Right renal cortex interstitium (tissue), 3 donors: ENCODE measurements at places on chromosomes 5 and 9. TPM values are rescaled to one million over a fixed set of nuclear protein-coding genes. Genes with fewer than 3 reads are reported as not detected.
A peak's percentile ranks its signal among the peaks of the same experiment; 100 is the strongest.

GRCh38 chr5:192691-192969 lies 1.3 kb downstream of the LRRC14B start:
- no peak for DNase-seq

GRCh38 chr5:60944904-60945812 lies at the start of the genes ERCC8 and NDUFAF2:
Gene ERCC8 (minus strand): TSS chr5:60945070. CDS start chr5:60945008, 62 bp downstream.
Gene NDUFAF2 (plus strand): TSS chr5:60945205. CDS start chr5:60945256, 51 bp downstream.
- DNase-seq, result peak; percentile 89

DNA sequence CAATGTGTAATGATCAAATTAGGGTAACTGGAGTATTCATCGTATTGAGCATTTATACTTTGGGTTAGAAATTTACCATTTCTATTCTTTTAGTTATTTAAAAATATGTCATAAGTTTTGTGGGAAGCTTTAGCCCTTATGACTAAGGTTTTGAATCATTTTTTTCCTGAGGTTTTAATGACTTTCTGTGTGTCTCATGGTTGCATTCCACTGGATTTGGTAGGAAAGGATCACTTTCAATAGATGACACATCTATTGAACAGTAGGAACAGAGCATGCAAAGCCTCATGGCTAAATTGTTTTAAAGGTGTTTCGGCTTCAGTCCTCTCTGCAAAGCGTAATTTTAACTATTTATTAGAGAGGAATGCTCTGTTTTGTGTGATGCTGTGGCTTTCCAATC lies 512.4 kb upstream of the CHD1 start:
- no peak for DNase-seq

DNA sequence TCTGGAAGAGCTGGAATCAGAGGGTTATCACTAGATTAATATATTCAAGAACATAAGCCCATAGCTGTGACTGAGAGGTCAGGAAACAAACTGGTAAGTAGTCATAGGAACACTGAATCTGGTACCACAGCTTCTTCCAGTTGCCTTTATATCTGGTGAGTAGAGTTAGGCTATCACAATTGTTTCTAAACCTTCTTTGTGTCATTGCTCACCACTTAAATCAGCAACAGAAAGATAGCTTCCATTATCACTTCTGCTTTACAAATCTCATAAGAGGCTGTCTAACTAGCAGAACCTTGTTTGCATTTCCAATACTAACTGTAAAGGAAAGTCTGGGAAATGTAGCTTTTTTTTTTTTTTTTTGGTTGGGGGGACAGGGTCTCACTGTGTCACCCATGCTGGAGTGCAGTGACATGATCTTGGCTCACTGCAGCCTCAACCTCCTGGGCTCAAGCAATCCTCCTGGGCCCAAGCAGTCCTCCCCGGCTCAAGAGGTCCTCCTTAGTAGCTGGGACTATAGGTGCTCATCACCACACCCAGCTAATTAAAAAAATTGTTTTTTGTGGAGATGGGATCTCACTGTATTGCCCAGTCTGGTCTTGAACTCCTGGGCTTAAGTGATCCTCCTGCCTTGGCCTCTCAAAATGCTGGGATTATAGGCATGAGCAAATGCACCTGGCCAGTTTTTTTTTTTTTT lies 22.0 kb downstream of the CDC42SE2 start:
- DNase-seq, result no peak

Gene PCDHGA10
- polyA plus RNA-seq, result 3.5 TPM

Gene ITGA1
- 63.1 TPM for polyA plus RNA-seq

Gene SLC1A3
- 3.5 TPM for polyA plus RNA-seq

Gene PCSK1
- polyA plus RNA-seq, result 0.18 TPM
